ENCODE measurements at places on chromosomes 2 and 18.

DNA sequence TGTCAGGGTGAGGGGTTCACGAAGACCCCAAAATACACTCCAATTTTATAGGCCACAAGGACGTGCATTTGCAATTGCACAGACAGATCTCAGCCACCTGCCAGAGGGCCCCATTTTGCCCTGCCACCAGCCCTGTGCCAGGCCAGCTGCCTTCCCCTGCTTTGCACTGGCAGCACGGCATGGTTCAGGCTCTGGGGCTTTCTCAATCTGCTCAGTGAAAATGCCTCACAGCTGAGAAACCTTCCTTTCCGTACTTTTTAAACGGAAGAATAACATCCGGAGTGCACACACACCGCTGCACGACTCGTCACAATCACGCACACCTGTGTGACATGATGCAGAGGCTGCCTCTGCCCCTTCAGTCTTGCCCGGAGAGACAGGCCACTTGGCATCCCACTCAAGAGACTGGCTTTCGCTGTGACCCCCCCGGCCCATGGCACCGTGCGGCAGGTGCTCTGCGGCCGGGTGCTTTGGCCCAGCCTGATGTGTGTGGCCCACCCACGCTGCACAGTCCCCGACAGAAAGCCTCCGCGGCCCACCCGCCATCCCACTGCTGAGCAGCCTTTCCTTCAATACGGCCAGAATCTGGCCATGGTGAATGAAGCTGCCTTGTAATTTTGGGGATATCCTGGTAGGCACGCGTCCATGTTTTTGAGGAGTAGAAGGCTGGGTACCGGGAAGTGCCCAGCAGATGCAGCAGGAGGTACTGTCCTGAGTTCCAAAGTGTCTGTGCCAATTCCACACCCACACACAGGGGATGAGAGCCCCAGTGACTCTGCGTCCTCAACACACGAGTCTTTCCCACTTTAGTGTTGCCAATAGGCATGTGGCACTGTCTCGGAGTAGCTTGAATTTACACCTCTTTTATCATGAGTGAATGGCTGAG is 88.8 kb downstream of the USP40 start:
- DNase-seq = no peak

DNA sequence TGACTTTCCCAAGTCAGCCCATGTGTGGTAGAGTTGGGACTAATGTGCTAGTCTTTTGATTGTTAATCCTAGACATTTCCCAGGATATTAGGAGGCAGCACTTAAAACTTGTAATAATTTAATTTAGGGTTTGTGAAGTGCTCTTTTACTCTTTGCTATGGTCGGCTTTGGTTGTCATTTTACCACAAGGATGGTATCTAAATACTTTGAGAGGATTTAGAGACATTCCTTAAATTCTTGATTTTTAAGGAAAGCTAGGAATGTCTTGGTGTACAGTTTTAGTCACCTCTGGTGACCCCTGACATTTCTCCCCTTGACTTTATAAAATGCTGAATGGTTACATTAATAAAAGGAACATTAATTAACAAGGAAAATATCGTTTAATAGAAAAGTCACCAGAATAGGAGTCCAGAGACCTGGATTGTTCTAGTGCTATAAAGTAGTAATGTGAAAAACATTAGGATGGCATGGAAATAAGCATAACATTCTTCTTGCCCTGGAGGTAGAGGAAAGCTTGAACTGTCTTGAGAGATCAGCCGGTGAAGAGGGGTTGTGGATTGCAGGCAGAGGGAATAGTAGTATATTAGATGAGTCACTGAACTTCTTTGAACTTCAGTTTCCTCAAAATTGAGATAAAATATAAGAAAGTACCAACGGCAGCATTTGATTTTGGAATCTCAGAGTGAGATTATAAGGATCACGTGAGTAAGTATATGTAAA is 209.2 kb downstream of the MCFD2 start:
- no peak for DNase-seq

- no peak for DNase-seq
Measured at GRCh38 chr2:18311420-18312195, 248.8 kb downstream of the RDH14 start.

DNA sequence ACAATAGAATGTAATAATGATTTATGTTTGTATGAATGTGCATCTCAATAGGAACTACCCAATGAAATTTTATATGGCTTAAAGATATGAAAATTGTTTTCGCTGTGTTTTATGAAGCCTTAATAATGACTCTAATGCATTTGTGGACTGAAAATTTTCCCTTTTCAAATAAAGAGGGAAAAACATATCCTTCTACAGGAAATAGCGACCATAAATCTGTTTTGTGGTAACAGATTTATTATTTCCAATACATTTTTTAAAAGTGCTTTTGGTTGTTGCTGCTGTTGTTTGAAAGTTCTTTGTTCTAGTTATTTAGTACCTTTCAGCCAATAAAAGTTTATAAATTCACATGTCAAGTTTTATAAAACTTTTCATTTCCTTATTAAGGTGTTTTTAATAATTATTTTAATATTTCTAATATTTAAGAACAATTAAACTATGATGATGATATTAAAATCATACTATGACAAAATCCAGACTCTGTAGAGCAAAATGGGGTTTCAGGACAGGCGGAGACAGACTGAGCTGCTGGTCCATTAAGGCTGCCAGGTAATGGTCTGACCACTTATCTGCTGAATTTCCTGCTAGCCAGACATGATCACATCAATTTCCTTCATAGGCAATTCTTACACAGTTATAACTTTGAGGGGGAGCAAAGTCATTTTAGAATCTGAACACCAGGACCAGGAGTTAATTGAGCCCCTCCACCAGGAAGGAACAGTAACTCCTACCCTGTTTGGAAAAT is 65.7 kb upstream of the NEUROD1 start:
- no peak for DNase-seq

GRCh38 chr2:44596537-44597320 is 235.0 kb downstream of the CAMKMT start:
- DNase-seq = no peak

DNA sequence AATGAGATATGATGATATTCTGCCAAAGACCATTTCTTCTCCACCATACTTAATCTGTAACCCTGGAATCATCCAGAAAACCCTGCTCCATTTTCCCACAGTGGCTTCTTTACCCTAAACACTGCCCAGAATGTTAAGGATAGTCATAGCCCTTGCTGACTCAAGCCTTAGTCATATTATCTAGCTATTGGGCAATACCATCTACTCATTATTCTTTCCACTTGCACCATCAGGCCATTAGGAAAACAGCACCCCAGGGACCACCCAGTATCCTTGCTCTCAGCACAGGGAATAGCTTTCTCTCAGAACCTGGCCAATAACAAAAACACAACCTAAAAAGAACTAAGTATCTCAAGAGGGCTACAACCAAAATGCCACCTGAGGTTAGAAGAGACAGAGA is 445.7 kb upstream of the SLC14A2 start:
- DNase-seq = no peak

DNA sequence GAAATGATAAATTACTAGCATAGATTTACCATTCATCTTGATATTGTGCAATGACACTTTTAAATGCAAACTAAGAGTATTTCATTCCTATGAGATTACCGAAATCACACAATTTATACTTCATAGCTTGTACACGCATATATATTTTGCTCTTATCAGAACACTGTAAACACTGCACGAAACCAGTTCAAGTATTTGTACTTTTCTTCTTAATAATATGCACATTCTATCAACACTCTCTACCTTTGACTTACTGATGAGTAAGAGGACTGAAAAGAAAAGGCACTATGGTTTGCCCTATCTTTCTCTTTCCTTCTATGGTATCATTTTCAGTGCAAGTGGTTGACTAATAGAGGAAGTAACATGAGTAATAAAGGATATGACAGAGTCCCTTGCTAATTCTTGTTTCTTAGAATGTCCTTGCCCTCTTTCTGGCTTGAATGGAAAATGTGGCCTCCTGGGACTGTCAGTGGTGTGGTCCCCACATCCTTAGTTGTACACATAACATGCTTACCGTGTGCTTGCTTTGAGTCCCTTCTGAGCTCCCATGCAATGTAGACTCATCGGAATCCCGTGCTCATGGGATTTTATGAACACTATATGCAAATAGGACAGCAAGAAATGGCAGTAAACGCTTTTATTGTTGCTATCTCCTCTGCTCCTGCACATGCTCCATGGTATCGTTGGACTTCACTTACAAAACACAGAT is 363.5 kb upstream of the TNP1 start:
- no peak for DNase-seq

GRCh38 chr2:28949617-28950305 is 31.3 kb upstream of the TOGARAM2 start:
- no peak for DNase-seq

DNA sequence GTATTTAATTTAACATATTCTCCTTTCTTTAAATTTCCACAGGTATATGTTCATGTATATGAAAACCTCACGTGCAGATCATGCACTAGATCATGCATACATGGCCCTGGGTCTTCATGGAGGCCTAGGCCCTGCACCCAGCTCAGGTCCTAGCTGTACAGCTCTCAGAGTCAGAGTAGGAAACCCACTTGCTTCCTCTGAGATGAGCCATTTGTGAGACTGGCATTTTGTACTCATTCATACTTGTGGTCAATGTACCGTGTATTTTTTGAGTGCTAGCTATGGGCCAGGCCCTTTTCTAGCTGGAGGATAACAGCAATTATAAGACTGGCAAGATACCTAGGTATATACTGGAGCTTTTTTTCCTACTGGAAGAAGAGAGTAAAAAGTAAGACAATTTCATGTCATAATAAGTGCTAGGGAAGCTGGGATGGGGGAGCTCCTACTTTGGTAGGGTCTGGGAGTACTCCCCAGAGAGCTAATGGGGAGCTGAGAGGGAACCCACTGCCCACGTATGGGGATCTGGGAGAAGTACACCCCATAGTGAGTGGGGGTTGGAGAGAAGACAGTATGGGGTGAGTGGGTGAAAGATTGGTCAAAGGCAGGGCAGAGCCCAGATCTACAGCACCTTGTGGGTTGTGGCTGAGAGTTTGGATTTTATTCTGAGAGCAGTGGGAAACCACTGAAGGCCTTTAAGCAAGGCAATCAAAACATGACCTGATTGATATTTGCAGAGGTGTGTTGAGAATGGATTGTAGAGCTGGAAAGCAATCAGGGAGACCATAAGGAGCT is 72.0 kb downstream of the POLE4 start:
- DNase-seq = no peak

- no peak for DNase-seq
Measured at GRCh38 chr2:202911203-202911511, 316 bp downstream of the WDR12 start.

- peak; percentile 28 for DNase-seq
Measured at GRCh38 chr18:44036501-44036900, 644.2 kb upstream of the SETBP1 start.

Measured in hypothalamus (tissue), 51 donors.